CD4-positive, alpha-beta T cell treated with Interleukin-17A for 1 hour (primary cell): ENCODE measurements at places on chromosomes 1 and 21.

DNA sequence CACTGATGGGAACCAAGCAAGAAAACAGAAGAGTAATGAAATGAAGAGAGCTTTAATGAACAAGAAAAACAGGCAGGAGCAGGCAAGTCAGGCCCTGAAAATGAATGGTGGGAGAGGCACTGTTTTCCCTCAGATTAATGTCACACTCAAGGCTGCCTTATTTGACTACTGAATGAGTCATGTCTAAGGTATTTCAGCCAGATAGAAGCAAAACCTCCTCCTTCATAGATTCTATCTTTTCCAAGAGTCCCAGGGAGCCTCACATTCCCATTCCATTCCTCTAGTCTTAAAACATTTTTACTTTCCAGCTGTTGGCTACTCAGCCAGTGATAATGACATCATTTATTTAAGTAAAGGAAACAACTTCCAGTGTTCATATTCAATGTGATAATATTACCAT is 228.4 kb upstream of the NRIP1 start:
- DNase-seq = no peak

DNA sequence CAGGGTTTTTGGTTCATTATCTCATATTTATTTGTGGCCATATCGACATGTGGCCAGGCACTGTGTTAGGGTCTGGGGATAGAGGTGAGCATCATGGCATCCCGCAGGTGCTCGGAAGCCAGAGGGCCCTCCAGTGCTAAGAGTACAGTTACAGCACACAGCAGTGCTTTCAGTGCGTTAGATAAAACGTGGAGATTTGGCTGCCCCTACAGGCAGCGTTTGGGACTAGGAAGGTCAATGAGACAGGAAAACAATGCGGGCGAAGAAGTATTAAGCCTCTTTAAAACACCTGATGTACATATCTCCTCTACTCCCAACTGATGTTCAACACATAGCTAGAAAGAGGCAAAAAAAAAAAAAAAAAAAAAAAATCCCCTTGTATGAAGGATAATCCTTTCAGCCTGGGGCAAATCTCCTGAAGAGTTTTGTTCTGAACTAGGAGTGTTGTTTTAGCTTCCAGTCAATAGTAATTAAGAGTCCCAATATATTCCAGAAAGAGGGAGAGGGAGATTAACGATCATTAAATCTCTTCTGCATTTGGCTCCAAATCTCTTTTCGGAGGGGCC is 80.1 kb downstream of the CAPZB start:
- no peak for DNase-seq

GRCh38 chr1:169250795-169251194 is 116.8 kb downstream of the NME7 start:
- no peak for DNase-seq

GRCh38 chr1:33268927-33269610 is 12.8 kb downstream of the ZNF362 start:
- no peak for DNase-seq

DNA sequence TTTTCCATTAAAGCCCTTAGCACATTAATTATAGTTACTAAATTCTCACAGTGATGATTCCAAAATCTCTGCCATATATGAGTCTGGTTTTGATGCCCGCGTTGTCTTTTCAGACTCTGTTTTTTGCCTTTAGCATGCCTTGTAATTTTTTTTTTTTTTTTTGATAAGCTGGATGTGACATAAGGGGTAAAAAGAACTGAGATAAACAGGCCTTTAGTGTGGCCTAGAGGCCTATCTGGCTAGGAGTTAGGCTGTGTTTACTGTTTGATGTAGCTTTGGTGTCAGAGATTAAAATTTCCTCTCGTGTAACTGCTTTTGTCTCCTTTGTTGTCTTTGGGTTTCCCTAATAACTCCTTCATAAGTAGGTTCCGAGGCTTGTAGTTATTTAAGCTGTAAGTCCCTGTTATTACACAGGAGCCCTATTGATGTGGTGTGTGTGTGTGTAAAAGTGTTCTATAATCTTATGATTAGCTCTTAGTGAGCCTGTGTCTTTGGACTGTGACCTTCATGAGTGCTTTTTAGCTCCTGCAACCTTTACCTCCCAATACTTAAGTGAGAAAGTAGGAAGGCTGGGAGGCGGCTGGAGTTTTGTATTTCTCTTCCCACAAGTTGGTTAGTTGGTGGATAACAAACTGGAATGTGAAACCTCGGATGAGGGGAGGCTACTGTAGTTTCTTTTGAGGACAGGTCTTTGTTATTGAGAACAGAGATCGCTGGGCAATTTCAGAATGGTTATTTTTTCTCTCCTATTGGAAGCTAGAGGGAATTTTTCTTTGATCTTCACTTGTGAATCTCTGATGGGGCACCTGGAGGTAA is 19.3 kb downstream of the HS2ST1 start:
- no peak for DNase-seq

GRCh38 chr21:28104346-28104745 is 888.3 kb downstream of the LTN1 start:
- no peak for DNase-seq

DNA sequence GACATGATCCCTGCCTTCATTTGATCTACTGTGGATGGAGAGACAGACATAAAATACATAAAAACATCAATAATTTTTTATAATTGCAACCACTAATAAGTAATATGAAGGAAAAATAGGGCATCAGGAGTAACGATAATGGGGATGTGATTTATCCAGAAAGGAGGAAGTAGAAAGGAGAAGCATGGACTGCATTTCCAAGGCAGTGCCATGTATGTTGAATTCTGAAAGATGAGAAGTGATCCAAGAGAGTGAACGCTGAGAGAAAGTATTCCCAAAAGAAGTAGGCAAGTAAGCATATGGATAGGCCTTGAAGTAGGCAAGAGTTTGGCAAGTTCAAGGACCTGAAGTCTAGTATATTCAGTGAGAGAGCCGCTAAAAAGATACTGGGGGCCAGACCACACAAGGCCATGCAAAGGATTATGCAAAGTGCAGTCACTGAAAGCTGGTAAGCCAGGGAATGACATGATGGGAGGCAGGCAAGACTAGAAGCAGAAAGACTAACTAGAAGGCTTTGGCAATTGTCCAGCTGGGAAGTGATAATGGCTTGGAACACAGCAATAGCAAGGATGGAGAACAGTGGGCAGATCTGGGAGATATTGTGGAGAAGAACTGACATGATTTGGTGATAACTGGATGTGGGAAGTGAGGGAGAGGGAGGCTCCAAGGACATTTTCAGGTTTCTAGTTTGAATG is 85.9 kb downstream of the TM2D1 start:
- no peak for DNase-seq

DNA sequence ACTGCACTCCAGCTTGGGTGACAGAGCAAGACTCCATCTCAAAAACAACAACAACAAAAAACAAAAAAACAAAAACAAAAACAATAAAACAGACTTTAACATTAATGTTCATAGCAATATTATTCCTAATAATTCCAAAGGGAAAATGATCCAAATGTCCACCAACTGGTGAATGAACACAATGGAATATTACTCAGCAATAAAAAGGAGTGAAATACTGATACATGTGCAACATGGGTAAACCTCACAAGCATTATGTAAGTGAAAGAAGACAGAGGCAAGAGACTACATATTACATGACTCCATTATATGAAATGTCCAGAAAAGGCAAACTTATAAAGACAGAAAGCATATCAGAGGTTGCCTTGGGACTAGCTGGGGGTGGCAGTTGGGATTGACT is 6.1 kb upstream of the TTF2 start:
- DNase-seq = no peak

DNA sequence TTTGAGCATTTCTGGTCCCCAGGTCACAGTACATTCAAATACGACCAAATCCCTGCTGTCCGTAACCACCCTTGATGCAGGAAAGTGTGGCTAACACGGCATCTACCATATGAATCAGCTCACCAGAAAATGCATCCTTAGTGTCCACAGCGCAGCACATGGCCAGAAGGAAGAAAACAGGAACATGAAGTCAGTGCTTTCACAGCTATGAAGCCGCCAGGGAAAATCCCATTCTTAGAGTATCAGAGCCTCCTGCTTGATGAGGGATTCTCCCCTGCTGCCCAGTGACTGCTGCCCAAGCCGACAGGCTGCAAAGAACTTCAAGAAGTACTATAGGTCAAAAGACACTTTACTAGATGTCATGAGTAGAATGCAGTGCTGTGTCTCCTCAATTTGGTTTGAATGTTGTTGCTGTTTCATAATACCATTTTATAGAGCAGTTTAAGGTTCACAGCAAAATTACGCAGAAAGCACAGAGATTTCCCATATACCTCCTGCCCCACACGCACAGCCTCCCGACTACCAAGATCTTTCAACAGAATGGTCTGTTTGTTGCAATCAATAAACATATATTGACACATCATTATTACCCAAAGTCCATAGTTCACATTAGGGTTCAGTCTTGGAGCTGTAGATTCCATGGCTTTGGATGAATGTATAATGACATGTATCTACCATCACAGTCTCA is 14.5 kb downstream of the TIAM1 start:
- DNase-seq = no peak
